ENCODE measurements at places on chromosomes 12 and 14.

GRCh38 chr14:53310412-53310811 is 157.3 kb upstream of the DDHD1 start:
- DNase-seq: no peak

DNA sequence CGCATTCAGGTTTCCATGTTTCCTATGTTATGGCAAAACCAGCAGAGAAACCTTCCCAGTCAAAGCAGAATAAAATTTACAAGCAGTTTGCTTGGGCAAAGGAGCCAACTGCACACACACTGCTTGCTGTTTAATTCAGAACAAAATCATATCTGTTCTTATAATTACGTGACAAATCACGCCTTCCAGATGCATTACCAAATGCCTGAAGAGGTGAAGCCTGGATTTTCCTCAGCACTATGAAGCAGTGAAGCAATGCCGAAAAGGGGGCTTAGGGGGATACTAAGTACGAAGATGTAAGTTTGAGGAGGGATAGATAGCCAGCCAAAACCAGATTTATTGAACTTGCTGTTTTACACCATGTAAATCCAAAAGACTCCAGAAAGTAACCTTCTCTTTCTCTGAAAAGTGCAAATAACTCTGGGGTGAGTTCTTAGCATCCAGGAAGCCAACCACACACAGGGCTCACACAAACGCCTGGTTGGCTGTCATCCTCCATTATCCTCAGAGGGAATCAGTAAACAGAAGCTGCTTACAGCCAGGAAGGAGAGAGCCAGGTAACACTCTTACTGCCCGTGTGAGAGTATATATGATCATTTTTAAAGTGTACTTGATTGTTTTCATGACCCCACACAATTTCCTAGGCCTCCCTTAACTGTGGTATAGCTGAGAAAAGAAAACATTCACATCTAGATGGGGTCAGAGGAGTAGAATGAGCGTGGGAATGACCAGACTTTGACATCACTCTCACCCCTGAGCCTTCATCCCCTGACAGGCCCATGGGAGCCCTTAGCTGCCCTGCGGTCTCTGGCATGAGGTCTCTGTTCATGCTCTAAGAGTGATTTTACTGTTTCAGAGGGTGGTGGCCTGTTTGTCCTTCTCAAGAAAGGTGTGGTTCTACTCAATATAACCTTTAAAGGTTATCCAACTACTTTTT is 442.5 kb downstream of the EGLN3 start:
- no peak for DNase-seq

DNA sequence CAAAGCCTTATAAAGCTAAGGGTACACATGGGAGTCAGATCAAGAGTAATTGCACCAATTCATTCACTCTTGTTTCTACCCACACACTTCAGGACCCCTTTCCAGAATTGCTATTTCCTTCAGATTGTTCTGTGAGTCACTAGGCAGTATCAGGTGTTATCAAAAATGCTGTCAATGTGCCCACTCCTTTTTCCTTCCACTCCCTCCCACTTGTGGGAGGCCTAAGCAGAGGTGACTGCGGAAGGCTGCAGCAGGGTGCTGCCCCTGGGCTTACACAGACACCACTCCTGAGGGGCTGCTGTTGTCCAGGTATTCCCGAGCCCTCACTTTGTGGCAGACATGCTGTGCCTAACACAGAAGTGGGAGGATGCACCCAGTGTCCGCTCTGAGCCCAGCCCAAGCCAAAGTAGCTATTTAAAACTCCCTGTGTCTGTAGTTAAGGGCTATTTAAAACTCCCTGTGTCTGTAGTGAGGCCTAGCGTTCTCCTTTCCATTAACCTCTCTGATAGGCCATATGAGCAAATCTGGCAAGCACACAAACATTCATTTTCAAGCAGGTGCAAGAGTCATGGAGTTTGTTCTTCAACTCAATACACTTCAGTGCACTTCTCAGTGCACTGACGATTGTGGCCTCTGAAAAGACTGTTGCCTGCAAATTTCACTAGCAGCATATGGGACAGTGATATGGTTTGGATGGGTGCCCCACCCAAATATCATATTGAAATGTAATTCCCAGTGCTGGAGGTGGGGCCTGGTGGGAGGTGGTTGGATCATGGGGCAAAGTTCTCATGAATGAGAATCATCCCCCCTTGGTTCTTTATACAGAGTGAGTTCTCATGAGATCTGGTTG is 117.8 kb downstream of the PHLDA1 start:
- no peak for DNase-seq

DNA sequence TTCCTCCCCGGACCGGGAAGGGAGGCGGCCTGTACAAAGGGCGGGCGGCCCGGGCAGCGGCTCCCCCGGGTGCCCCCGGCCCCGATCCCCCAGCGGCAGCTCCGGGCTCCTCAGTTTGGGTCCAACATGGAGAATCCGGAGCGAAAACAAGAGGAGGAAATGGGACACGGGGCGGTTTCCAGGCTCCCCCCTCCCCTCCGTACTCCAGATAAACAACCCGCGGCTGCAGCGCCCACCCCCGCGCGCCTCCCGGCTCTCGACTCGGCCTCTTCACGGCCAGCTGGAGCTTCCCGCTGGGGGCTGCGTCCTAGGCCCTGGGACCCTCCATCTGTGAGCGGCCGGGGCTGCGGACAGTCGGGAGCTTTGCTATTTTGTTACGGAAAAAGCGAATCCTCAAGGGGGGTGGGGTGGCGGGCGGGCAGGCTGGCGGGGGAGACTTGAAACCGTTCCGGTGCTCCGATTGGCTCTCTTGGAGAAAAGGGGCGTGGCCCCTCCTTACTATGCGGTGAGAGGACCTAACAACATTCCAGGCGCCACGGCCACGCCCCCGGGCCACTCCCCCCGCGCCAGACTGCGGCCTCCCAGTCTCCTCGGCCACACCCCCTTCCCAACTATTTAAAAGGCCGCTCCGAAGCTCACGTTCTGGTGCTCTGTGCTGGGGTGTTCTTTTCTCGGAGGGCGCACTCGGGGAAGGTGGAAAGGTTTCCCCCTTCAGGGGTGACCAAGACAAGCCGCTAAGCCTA is at the start of gene CTDSP2:
Gene CTDSP2, minus strand, starts transcription at position 153 of the 743 bp plus-strand sequence. CDS start 294 bp downstream, outside the sequence.
- peak; percentile 99 for DNase-seq

GRCh38 chr12:65355461-65355860 is 77.0 kb downstream of the MSRB3 start:
- peak; percentile 82 for DNase-seq

GRCh38 chr14:90419200-90419599 is 22.4 kb downstream of the CALM1 start:
- DNase-seq: peak; percentile 92

- DNase-seq: no peak
These were observed 53.1 kb downstream of the CNTN1 start for GRCh38 chr12:40745386-40745785.

GRCh38 chr14:77306851-77307496 is 13.7 kb downstream of the POMT2 start:
- DNase-seq: peak; percentile 56

DNA sequence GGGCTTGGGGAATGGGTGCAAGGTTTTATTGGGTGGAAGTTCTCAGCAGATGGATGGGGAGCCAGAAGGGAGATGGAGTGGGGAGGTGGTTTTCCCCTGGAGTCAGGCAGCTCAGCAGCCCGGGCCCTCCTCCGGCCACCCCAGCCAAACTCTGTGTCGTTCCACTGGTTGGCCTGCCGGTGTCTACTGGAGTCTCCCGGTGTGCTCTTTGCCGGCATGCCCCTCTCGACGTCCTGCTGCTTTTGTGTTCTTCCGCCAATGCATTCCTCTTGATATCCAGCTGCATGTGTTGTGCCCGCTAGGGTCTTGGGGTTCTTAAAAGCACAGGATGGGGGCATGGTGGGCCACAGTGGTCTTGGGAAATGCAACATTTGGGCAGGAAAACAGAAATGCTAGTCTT is 72.8 kb downstream of the SEC23A start:
- no peak for DNase-seq

DNA sequence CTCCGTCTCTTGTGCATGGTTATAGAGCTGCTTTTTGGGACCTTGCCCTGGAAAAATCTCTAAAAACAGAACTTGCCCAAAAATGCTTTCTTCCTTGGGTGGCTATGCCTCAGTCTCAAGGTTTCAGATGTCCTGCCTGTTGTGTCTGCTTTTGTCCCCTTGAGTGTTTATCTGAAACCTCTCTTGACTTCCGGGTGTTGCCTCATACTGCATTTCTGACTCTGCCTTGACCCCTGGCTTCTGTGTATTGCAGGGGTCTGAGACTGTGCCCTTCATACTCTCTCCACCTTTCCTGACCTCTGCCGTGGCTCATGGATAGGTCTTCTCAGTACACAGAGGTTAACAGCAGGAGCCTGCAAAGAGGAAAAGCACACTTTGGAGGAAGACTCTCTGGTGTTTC is 124.8 kb upstream of the NTF3 start:
- DNase-seq: no peak

GRCh38 chr12:58915634-58916033 is 4.7 kb downstream of the LRIG3 start:
- DNase-seq: peak; percentile 83

- DNase-seq: no peak
These were observed 1.5 kb downstream of the COPS7A start for GRCh38 chr12:6725350-6725749.

GRCh38 chr12:27186022-27186839 is 57.9 kb upstream of the STK38L start:
- no peak for DNase-seq

GRCh38 chr14:101229666-101230065 is 326.1 kb upstream of the RTL1 start:
- no peak for DNase-seq

- no peak for DNase-seq
These were observed 137.3 kb upstream of the RTL1 start for GRCh38 chr14:101040538-101041442.

DNA sequence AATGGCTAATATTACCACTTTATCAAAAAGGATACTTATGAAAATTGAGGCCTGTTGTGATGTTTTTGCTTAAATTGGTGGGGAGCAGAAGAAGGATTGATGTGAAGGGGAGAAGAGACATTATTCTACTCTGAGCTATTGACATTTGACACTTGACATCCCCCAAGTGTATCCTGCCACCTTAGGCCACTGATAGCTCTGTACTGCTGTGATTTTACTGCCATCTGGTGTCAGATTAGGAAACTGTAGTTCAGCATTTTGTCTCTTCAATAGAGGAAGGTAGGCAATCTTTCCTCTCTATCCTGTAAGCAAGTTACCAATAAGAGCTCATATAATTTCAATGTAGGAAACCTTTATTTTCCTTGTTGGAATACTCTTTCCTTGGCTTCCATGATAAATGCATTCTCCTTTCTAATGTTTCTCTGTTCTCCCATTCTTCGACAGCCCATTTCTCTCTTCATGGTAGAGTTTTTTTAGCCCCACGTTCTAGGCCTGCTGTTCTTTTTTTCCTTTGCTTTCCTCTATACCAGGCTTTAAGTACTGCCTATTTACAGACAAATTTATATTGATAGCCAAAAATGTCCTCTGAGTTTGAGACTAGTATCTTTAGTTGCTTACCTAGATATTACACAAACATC is 46.3 kb downstream of the PPHLN1 start:
- peak; percentile 57 for DNase-seq

GRCh38 chr14:90839889-90840266 is 23.6 kb upstream of the TTC7B start:
- DNase-seq: no peak

GRCh38 chr14:32453857-32454810 is 125.0 kb downstream of the AKAP6 start:
- DNase-seq: no peak

DNA sequence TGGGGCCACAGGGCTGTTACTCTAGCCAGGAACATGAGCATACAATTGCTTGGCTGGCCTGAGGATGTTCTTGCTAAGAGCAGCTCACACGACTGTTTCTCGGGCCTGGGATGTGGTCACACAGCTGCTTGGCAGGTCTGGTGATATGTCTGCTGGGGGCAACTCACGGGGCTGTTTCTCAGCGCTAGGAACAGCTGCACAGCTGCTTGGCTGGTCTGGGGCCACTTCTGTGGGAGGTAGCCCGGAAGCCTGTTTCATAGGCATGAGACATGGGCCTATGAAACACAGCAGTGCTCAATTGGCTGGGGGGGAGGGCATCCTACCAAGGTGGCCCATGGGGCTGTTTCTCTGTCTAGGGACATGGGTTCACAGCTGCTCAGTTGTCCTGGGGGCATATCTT is 73.4 kb upstream of the DDHD1 start:
- DNase-seq: no peak

- no peak for DNase-seq
These were observed 678 bp upstream of the OAS2 start for GRCh38 chr12:112977641-112978040.

GRCh38 chr12:132672116-132672515 is 15.0 kb downstream of the POLE start:
- DNase-seq: no peak

- DNase-seq: peak; percentile 14
These were observed 53.2 kb downstream of the ATG2B start for GRCh38 chr14:96309896-96310330.

Data from fibroblast of skin of scalp (primary cell).